ENCODE measurements at places on chromosomes 4 and X.

GRCh38 chr4:72302981-72303704 lies 265.9 kb downstream of the ADAMTS3 start:
- DNase-seq, result no peak

DNA sequence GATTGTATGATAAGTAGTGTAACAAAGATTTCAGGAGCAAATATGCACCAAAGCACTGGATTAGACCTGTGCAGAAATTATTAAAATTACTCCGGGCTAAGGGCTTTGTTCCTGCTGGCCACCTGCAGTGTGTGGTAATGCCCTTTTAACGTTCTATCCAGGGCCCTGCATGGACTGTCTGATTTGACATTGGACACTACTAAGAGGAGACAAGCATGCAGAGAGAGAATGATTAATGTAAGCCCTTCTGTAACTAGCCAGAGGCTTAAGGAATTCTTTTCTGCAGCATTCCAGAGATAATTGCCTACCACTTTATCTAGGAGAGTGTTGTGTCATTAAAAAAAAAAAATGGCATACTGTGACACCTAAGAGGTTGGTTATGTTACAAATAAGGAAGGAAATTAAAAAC lies 117.0 kb downstream of the PCDH7 start:
- no peak for DNase-seq

- DNase-seq, result no peak
Observed at GRCh38 chrX:155242300-155242699, 22.0 kb downstream of the RAB39B start.

DNA sequence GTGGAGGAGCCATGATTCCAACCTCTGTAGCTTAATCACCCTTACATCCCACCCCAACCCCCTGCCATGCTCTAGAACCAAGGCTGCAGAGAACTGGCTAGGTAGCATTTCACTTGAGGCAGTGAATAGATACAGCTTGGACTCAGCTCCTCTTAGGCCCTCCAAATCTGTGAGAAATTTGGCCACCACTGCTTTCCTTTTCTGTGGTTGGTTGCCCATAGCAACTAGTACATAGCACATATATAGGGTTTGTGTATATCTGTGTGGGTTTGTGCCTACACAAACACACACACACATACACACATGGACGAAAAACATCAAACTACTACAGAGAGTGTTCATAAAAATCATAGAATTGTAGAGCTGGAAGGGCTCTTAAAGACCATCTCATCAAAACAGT lies 52.0 kb upstream of the CCDC160 start:
- DNase-seq, result no peak

GRCh38 chrX:13791559-13791958 lies 25.3 kb downstream of the GPM6B start:
- DNase-seq, result no peak

DNA sequence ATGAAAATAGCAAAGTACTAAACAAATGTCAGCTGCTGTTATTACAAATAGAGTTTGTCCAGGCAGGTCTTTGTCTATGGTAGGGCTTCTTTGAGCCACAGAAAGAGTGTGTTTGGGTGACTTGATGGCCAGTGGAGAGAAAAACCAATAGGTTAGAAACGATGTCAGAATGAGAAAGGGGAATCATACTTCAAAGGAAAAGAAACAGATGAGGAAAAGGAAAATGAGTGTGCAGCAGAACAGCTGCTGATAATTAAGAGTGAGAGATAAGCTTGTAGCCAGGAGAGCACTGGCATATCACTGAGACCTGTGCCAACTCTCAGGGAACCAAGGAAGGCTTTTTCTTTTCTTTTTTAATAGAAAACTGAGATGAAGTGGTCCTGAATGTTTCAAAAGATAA lies 257.2 kb downstream of the ARHGAP24 start:
- no peak for DNase-seq

DNA sequence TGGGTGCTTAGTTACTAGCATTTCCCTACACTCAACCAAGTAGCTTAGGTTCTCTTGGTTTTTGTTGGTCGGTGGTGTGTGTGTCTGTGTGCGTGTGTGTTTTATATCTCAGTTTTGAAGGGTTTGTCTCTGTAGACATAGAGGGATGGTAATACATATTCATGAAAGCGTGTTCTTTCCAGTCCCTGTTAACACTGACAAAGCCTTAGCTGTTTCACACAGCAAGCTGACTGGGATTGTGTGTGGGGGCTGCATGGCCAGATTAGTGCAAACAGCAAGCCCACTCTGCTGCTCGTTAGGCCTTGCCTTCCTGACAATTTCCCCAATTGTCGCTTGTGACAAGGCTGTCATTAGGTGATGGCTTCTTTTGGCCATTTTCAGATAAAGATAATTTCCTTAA lies 43.9 kb downstream of the ALPK1 start:
- DNase-seq, result no peak

GRCh38 chrX:39551762-39552161 lies 546.0 kb downstream of the BCOR start:
- no peak for DNase-seq

DNA sequence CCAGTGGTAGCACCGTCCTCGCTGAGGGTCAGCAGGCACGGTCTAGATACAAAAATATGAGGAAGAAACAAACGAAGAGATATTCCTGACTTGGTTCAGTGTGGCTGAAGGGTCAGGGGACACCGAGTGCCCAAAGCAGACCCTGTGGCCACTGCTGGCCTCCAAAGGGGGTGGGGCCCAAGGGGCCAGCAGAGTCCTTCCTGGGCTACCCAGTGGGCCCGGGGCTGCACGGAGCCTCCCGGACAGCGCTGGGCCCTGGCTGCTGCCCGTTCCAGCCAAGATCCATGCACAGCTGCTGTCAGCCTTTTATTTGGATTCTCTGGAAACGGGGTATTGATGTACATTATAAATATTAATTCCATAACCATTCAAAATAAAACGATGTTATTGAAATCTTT lies 20.4 kb downstream of the NELFA start:
- DNase-seq, result no peak

GRCh38 chr4:4641254-4641653 lies 99.4 kb upstream of the STX18 start:
- DNase-seq, result no peak

DNA sequence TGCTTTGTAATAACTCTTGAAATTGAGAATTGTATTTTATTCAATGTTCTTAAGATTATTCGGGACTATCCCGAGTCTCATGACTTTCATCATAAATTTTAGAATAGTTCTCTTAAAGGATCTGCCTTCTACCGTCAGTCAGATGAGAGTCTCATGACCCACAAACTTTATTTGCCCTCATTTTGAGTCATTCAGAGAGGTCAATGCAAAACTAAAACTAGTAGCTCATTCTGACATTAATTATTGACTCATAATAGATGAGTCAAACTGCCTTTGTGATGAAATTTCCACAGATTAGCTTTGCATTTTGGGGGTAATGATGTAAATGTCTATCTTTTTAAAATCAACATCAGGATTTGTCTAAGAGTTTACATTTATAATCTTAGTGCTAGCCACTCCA lies 1527.3 kb downstream of the TECRL start:
- no peak for DNase-seq

GRCh38 chr4:152073351-152074087 lies 312.7 kb upstream of the GATB start:
- no peak for DNase-seq

Measured in NCI-H446 treated with DMSO at 0.1 percent for 48 hours (cell line).